ENCODE measurements at places on chromosomes 13 and 19.

DNA sequence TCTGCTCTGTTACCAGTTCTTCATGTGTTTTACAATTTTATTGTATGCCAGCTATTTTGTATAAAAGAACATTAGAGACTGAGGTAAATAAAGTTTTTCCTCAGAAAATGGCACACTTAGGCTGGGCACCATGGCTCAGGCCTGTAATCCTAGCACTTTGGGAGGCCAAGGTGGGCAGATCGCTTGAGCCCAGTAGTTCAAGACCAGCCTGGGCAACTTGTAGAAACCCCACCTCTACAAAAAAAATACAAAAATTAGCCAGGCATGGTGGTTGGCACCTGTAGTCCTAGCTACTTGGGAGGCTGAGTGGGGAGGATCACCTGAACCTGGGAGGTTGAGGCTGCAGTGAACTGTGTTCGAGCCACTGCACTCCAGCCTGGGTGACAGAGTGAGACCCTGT is 32.0 kb downstream of the CCDC8 start:
- DNase-seq = no peak

DNA sequence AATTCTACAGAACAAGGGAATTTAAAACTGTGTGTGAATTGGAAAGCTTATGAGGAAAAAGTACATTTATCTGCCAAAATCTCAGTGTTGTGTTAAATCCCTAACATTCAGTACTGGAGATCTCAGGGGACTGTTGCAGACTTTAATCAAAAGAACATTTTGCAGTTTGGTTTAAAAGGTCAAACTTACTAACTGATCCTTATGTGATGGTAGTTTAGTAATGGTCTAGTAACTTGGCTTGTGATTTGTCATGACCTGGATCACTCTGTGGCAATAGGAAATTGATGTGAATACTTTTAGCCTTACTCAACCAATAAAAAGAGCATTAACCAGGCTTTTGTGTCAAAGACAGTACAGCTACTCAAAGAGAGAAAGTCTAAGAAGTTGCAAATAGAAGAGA is 862.1 kb upstream of the MIR17HG start:
- no peak for DNase-seq

- DNase-seq = no peak
Measured at GRCh38 chr19:23525276-23525852, 130.1 kb upstream of the ZNF91 start.

DNA sequence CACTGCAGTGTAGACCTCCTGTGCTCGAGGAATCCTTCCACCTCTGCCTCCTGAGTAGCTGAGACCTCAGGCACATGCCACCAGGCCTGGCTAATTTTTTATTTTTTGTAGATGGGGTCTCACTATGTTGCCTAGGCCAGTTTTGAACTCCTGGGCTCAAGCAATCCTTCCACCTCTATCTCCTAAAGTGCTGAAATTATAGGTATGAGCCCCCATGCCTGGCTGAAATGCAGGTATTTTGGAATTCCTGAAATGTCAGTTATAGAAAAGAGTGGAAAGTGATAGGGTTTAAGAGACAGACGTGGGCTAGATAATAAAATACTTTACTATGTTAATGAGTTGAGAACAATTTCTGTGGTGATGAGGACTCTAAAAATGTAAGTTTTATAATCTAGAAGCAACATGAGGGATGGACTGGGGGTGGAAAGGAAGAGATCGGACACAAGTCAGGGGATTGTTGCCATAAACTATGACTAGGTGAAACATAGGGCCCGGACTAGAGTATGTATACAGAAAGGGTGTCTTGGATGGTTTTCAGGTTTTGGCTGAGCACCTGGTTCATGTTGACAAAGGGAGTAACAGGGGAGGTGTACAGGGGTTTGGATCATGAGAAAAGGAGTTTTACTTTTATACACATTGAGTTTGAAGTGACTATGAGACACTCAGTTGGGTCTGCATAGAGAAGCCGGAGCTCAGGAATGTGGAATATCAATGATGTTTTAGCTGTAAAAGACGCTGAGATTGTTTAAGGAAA is 165.6 kb upstream of the STARD13 start:
- no peak for DNase-seq
